DMS153 (cell line): ENCODE measurements at places on chromosomes 3 and 15.

DNA sequence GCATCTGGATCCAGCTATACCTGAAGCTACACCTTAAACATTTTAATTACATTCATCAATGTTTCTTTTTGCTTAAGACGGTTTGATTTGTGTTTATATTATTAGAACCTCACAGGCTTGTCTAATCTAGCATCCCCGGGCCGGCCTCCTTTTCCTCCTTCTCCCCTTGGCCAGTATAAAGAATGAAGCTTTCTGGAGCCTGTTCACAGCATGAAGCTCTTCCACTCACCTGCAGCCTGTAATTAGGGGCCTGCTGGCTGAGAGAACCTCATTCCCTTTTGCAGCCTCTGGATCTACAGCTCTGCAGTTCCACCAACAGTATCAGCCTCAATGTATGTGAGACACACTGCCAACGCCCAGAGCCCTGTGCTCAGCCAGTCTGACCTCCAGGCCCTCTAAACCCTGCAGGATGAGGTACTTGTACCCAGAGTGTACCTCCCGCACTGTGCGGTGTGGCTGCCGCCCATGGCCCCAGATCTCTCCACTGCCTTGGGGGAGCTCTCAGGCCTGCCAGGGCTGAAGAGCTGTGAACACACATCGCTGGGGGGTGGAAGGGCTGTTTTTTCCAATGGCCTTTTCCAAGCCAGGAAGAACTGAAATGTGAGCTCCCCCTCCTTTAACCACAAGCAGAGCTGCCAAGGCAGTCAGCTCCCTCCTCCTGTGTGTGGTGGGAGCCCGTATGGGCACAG, 114.7 kb upstream of the ALDH1A3 start:
- no peak for DNase-seq

DNA sequence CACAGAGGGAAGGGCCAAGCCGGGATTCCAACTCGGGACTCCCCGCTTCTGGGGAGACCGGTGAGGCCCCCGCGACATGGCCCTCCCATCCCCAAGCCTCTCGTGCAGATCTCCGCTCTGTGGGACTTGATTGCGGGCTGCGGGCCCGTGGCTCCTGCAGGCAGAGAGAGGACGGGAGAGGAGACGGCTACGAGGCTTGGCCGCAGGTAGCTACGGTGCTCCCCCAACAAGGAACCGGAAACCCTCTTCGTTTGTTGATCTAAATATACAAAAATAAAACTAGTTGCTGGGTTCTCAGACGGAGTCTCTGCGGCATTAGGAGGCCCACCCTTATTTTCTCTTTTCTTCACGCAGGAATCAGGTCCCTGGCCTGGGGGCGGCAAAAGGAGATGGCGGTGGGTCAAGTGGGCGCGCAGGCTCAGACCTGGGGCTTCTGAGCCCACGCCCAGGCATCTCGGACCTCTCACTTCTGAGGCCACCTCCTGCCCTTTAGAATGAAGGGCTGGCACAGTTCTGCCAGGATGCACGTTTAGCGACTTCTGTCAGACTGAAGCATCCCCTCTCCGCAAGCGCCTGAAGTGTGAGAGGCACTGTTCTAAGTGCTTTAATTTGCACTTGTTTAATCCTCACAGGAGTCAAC, 10.9 kb downstream of the GNB5 start:
- DNase-seq = no peak

- DNase-seq = no peak
Observed at GRCh38 chr3:142275856-142276255, 50.5 kb upstream of the GK5 start.

DNA sequence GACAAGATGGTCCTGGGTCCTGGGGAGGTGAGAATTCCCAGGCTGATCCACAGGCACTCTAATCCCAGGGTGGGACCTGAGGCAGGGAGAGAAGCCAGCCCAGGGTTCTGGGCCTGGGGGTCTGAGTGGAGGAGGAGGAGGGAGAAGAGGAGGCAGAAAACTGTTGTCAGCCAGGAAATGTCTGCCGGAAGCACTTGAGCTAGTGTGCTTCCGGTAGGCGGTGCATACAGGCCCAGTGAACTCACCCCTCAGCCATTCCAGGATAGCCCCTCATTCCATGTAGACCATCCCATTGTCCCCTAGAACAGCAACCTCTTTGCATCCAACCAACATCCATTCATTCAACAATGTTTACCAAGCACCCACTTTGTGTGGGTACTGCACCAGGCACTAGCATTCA, 47.9 kb upstream of the LCTL start:
- DNase-seq = no peak

DNA sequence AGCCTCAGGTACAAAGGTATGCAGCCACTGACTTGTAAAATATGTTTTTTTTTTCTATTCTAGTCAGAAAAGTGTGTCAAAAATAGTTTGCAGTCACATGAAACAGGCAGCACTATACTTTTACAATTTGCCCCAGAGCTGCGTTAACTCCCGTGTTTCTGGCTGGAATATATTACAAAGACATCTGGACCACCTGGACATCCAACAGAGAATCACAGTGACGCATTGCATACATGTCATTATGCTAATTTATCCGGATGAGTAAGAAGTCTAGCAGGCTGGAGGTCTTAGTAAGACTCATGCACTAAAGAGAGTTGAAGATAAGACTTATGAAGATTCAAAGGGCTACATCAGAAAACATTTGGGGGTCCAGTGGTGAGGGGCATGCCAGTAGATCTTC, 39.2 kb upstream of the STRIT1 start:
- DNase-seq = no peak

GRCh38 chr3:21624524-21624923, 126.5 kb downstream of the ZNF385D start:
- no peak for DNase-seq

- DNase-seq = no peak
Observed at GRCh38 chr3:181614878-181615277, 96.8 kb upstream of the SOX2 start.

GRCh38 chr3:133890037-133890436, 5.6 kb downstream of the RAB6B start:
- no peak for DNase-seq

GRCh38 chr3:120160050-120160449, 65.8 kb upstream of the GSK3B start:
- DNase-seq = no peak
